ENCODE measurements at places on chromosomes 12 and 14.

GRCh38 chr12:10957741-10958140 lies 18.7 kb upstream of the TAS2R14 start:
- DNase-seq, result no peak

DNA sequence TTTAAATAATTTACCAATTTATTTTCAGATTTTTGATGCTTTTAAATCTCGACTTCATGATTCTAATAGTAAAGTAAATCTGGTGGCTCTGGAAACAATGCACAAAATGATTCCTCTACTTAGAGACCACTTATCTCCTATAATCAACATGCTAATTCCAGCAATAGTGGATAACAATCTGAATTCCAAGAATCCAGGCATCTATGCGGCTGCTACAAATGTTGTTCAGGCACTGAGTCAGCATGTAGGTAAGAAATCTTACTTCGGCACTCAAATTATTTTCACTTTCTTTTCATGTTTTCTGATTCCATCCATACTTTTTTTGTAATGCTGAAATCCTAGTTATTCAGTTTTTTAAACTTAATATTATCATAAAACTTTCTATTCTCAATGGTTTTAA lies 15.5 kb upstream of the PRPF39 start:
- DNase-seq, result no peak

DNA sequence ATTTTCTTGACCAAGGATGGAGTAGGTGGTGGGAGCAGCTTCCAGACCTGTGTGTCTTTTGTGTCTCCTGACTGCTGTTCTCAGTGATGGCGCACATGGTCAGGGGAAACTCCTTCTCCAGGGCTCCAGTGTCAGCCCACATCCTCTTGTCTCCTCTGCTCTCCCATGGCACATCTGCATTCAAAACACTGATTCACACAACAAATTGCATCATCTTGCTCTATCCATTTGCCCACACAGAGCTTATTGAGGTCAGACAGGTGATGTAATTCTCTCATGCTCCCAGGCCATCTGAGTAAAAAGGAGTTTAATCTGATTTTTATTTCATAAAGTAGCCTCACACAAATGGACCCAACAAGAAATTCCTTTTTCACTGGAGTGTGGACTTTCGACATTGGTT lies 21.8 kb upstream of the TMEM132C start:
- DNase-seq, result no peak

DNA sequence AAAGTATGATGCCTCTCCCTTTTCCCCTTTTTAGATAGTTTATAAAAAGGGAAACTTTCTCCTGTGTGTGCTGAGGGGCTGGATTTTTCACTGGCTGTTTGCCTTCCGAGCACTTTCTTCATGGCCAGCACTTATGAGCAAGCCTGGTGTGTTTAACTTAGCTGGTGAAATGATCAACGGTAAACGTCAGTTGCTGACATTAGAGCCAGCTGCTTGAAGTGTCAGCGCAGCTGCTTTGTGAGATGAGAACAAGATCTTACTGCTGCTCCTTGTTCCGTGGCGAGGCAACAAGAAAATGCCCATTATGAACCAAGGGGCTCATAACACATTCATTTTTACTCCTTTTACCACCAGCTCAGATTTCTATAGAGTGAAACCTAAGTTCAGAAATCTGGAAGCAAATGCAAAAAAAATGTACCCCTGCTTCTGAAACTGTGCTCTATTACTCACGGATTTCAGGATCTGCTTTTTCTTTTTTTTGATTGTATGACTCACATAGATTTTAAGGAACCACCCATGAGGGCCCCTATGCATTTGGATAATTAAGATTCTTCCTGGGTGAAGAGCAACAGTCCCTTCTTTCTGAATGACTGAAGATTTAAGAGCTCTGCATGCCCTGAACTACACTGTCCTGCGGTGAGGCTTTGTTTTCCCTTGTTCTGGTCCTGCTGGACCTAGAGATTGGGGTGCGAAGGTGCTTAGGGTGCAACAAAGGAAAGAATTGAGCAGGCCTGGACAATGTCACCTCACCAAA lies 74.3 kb upstream of the CPM start:
- DNase-seq, result no peak

DNA sequence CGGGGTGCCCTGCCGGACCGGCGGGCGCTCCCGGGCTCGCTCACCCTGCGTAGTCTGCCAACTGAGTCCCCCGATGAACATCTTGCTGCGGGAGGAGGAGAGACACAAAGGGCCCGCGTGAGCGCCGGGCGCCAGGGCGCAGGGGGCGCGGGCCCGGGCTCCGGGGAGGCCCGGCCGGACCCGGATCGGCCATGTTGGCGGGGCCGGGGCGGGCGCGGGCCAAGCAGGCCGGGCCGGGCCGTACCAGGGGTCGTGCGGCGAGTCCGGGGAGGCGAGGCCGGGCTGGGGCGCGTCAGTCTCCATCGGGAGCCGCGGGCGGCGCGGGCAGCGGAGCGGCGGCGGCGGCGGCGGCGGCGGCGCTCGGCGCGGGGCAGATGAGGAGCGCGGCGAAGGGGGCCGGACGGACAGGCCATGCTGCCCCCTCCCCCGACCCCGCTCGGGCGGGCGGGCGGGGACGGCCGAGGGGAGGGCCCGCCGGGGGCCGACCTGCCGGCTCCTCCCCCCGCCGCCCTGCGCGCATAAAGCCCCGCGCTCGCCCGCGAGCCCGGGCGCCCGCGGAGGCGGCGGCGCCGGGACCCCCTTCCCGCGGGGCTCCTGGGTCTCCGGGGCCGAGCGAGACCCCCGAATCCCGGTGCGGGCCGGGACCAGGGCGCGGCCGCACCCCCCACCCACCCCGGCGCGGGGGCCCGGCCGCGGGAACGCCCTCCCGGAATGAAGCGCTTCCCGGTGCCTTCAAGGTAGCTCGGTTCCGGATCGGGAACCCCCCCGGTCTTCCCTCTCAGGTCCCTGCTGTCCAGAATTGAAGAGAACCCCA lies at the start of gene MSI1:
Gene MSI1, minus strand, starts transcription at position 376 of the 814 bp plus-strand sequence. Its CDS starts 73 bp downstream, at position 303.
- DNase-seq, result no peak

DNA sequence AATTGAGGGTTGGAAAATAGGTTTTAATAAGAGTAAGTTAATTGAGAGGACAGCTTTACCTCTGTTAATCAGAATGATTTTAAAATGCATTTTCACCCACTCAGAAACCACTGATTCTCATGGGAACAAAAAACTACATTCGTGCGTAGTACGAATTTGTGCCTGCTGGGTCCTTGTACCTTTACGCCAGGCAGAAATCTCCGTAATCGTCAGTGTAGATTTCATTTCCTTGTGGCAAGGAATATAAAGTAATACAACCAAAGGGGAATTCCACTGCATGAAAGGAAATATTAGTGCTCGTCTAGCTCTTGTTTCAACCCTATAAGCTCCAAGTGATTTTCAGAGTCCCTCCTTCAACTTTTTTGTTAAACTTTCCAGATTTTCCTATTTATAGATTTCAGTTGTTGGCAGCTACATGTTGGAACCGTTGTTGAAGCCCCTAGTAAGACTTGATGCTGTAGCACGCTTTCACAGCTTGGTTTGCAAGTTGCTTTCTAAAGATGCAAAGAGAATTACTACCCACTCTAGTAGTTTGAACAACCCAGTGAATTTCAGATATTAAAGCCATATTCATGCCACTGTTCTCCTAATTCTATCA lies 90.6 kb downstream of the ETV6 start:
- DNase-seq, result no peak

GRCh38 chr12:41795910-41796309 lies 348.8 kb downstream of the GXYLT1 start:
- DNase-seq, result no peak

DNA sequence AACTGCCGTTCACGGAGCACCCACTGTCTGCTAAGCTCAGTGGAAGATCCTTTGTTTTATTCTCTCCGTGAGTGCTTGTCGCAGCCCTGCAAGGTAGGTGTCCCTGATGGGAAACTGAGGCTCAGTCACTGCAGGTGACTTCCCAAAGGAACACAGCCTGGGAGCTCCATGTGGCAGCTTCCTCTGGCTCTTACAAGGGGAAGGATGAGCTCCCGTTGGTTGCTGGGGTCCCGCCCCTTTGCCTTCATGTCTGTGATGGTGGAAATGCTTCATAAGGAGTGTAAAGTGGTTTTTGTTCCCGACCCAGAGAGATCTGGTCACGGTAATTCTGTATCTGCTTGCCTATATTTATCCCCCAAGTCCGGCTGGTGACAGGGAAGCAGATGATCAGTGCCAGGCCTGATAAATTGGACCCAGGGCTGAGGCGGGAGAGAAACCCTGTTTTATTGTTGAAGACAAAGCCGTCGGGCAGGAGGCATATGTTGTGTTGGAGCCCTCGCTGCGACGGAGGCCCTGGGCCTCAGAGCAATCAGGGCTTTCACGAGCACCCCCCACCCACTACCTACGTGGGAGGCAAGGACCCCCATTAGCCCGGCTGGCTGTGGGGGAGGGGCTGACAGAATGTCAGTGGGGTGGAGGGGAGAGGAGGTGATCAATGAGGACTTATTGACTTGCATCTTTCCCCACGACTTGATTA lies 91.9 kb downstream of the KIF26A start:
- DNase-seq, result no peak

- DNase-seq, result no peak
Measured at GRCh38 chr12:25655702-25656101, 102.6 kb upstream of the LMNTD1 start.

- no peak for DNase-seq
Measured at GRCh38 chr14:80988192-80988591, 32.8 kb downstream of the TSHR start.

- DNase-seq, result no peak
Measured at GRCh38 chr12:46531804-46532203, 159.2 kb upstream of the SLC38A2 start.

DNA sequence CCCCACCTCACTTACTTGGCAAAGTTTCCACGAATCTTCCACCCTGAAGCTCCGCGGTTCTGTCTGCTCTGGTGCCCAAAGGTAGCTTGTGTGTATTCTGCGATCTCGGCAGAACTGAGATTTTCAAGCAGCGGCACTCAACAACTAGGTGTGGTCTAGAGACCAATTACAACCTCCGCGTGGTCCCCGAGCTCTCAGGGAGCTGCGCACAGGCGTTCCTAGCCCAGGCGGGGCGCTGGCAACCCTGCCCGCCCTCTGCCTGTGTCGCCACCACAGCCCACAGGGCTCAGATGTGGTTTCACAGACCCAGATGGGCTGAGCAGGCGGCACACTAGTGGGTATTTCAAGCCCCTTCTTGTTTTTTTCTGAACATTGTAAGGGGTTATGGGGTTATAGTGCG lies 1.5 kb upstream of the DIABLO start:
- DNase-seq, result peak; percentile 33

- DNase-seq, result no peak
Measured at GRCh38 chr12:1533205-1533601, 61.2 kb downstream of the FBXL14 start.

DNA sequence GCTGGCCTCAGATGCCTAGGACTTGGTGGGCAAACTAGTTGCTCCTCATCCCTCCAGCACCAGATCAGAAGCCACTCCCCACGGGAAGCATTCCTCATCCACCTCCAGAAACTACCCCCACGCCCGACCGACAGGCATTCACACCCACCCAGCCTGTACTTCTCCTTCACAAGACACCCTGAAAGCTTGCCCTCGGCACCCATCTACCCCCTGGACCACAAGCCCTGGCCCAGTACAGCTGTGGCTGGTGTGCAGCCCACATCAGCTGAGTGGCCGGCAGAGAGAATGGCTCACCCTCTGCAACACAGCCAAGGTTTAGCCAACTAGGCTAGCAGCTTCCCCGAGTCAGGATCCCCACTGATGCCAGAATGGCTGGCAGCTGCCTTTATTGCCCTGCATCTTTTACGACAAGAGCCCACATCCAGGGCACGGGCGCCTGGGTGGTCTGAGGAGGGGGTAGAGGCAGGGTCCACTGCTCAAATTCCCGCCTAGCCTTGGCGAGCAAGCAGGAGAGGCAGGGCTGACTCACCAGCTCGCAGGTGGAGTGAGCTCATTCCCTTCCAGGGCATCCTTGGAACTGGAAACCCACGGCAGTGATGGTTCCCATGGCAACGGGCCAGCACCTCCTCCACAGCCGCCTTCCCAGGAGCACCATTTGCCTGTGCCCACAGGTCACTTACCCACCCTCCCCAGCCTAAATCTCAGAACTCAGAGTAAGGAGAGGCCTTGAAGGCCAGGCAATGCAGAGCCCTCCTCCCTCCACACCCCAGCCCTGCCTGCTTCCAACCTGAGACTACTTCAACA lies 17.1 kb downstream of the ACTN1 start:
- DNase-seq, result no peak

DNA sequence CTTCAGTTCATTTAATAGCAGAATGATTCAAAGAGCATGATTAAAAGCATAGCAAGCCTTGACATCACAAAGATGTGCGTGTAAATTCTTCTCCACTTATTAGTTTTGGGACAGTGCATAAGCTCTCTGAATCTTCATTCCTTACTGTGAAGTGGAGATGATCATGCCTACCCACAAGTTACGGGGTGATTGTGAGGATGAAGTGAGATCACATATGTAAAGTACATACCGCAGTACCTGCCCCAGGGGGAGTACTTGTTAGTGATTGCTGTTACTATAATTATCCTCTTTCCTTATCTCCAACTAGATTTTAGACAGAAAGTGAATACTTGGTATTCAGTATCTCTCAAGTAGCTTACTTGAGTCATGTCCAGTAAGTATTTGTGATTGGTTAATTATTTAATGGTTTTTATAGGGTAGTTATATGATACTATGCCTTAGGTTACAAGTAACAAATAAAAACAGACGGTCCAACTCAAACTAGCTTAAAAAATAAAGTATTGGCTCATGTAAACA lies 6.0 kb downstream of the RAD9B start:
- DNase-seq, result no peak

GRCh38 chr14:26965490-26965889 lies 367.7 kb upstream of the NOVA1 start:
- DNase-seq, result no peak

DNA sequence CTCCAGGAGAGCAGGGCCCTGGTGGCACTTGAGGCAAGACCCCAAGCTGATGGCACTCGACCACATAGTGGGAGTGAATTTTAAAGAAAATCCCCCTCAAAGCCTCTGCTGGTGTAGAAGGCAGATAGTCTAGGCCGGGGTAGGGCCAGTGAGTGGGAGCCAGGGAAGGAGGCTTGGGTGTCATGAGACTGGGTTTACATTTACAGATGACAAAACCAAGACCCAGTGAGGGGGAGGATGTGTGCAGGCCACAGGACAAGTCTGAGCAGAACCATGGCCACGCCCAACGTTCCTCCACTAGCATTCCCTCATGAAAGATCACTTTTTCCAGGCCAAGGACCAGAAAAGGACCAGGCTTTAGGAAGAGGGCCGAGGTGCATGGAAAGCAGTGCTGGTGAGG lies 42.0 kb downstream of the EVL start:
- no peak for DNase-seq

GRCh38 chr12:22164139-22164538 lies 118.1 kb downstream of the CMAS start:
- no peak for DNase-seq

DNA sequence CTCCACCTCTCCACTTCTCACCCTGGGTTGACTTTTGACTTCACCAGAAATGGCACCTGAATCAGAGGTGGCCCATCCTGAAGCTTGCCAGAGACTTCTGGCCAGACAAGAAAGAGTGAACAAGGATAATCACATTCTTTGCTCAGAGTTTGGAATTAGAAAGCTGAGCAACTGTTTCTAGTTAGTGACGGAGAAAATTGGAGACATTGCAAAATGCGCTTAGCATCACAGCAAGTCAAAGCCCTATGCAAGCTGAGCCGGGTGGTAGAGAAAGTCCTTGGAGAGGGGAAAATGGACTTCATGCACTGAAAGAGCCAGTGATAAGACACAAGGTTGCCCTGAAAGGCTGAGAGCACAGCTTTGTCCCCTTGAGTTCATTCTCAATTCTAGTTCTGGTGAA lies 161.8 kb downstream of the PAH start:
- DNase-seq, result no peak

GRCh38 chr14:31229638-31230572 lies 22.3 kb upstream of the HECTD1 start:
- no peak for DNase-seq

Measured in stimulated activated CD8-positive, alpha-beta memory T cell treated with anti-CD3 and anti-CD28 coated beads, Interleukin-4, amount 100 ng/mL, for 4 hours (primary cell).